Fibroblast of skin of left quadriceps (primary cell): ENCODE measurements at places on chromosomes 3 and 15.

GRCh38 chr3:42438193-42438592 lies 27.8 kb upstream of the LYZL4 start:
- DNase-seq = no peak

DNA sequence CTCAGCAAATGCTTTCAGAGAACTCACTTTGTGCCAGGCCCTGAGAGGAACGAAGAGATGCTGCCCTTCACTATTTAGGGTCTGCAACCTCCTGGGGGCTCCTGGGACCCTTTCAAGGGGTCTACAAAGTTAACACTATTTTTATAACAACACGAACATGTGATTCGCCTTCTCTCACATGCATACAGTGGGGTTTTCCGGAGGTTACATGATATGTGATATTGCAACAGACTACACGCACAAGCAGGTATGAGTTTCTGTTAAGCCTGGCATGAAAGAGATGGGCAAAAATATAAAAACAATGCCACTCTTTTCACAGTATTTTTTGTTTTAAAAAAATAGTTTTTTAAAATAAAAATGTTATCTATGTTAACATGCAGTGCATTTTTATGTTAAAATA lies 10.3 kb downstream of the STARD5 start:
- no peak for DNase-seq

DNA sequence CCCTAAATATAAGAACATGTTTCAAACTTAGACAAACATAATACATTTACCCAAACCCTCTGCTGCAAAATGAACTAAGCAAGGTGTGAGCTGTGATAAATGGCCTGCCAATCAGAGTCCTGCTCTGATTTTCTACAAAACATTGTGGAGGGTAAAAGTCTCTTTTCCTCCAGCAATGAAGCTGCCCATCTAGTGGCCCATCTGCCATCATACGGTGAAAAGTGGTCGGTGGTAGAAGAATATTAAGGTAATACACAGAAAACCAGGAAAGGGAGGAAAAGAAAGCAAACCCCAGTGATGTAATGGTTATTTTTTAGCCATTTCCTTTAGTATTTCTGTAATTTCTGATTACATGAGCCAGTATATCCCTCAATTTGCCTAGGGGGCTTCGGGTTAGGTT lies 838.1 kb downstream of the TBL1XR1 start:
- no peak for DNase-seq

GRCh38 chr3:87332789-87333188 lies 56.4 kb upstream of the POU1F1 start:
- no peak for DNase-seq

DNA sequence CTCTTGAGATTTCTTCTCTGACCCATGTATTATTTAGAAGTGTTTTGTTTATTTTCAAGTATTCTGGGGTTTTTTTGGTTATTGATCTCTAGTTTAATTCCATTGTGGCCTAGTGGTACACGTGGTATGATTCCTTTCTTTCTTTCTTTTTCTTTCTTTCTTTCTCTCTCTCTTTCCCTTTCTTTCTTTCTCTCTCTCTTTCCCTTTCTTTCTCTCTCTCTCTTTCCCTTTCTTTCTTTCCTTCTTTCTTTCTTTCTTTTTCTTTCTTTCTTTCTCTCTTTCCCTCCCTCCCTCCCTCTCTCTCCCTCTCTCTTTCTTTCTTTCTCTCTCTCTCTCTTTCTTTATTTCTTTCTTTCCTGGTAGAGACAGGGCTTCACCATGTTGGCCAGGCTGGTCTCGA lies 85.7 kb upstream of the UBE2E1 start:
- DNase-seq = no peak

DNA sequence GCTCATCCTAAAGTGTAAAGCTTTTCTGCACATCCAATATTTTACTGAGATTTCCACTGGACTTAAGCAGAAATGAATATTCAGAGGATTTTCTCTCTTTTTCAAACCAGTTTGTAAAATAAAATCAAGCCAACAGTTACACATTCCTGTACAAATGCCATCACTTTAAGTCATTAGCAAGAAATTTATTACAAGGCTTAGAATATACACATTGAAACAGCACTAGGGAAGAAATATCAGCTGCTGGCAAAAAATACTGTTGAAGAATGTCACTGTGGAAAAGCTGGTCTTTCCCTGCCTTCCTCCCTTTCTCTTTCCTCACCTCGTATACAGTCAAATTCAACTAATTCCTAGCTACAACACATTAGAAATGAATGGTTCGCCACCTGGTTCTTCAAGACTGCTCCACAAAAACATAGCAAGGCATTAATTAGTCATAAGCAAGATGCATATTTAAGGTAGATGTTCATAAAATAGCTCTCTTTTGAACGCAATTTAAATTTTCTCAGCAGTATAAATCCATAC lies 21.3 kb downstream of the PLOD2 start:
- DNase-seq = no peak

DNA sequence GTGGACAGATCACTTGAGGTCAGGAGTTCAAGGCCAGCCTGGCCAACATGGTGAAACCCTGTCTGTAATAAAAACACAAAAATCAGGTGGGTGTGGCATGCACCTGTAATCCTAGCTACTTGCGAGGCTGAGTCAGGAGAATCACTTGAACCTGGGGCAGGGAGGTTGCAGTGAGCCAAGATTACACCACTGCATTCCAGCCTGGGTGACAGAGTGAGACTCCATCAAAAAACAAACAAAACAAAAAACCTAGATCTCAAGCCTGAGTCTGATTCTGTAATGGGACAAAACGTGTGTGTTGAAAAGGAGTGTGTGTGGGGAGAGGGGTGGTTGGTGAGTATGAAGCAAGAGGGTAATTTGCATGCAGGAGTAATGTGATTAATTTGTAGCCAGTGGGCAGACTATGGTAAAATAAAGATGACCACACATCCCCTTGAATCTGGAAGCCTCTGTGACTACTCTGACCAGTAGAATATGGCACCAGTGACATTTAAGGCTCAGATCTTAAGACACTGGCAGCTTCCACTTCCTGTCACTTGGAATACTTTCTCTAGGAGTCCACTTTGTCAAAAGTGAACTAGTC lies 18.4 kb upstream of the OPA1 start:
- DNase-seq = no peak

- DNase-seq = no peak
Measured at GRCh38 chr15:57680021-57680420, 26.5 kb upstream of the POLR2M start.

GRCh38 chr3:156473341-156473740 lies 81.6 kb downstream of the SSR3 start:
- no peak for DNase-seq

GRCh38 chr3:65484964-65485363 lies 553.8 kb downstream of the MAGI1 start:
- no peak for DNase-seq

GRCh38 chr3:114518206-114518808 lies 224.5 kb downstream of the TIGIT start:
- DNase-seq = no peak

GRCh38 chr3:134892761-134893160 lies 97.7 kb downstream of the EPHB1 start:
- no peak for DNase-seq
